ENCODE measurements at places on chromosomes 2 and 18.
A peak's percentile ranks its signal among the peaks of the same experiment; 100 is the strongest.

DNA sequence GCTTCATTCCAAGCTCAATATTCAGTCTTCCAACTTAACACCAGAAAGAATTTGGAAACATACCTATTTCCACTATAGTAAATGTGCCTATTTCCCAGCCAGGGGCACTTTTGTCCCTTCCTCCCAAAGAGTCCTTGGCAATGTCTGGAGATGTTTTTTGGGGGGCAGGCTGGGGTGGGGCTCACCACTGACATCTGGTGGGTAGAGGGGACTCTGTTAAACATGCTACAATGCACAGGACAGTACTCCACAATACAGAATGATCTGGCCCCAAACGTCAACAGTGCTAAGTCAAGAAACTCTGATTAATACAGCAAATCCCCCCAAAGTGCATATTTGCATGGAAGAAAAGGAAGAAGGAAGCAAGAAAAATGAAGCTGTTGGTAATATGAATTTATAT is 61.7 kb downstream of the SMIM21 start:
- DNase-seq = no peak

- no peak for DNase-seq
These were observed 357.0 kb upstream of the TMEFF2 start for GRCh38 chr2:192551760-192552159.

DNA sequence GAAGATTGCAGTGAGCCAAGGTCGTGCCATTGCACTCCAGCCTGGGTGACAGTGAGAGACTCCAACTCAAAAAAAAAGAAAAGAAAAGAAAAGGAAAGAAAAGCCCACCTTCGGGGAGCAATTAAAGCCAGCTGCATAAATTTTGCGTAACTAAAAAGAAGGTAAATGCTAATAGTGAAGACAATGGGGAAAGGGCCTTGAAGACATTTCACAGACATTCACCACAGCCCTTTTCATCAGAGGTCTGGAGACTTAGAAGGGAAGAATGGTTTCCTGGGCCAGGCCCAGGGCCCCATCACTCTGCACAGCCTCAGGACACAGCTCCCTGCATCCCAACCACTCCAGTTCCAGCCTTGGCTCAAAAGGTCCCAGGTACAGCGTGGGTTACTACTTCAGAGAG is 35.1 kb upstream of the MSH6 start:
- DNase-seq = no peak

- peak; percentile 24 for DNase-seq
These were observed 55.5 kb upstream of the ANKRD62 start for GRCh38 chr18:12038082-12038638.

- DNase-seq = no peak
These were observed 13.8 kb upstream of the KCNS3 start for GRCh38 chr2:17864676-17865075.

DNA sequence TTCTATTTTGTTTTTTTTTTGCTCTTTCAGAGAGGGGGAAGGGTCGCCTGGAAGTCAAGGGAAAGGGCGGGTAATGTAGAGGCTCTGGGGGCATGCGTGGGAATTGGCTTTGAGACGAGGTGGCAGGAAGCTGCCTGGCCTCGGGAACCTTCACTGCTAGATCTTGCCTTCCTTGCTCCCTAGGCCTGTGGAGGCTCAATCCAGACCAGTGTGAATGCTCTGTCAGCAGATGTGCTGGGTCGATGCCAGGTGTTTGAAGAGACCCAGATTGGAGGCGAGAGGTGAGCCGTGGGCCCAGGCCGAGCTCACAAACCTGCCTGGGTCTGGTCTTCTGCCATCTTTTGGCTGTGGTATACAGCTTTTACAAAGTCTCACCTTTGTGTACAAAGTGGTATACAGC is 15.5 kb downstream of the CCT7 start:
- DNase-seq = no peak

DNA sequence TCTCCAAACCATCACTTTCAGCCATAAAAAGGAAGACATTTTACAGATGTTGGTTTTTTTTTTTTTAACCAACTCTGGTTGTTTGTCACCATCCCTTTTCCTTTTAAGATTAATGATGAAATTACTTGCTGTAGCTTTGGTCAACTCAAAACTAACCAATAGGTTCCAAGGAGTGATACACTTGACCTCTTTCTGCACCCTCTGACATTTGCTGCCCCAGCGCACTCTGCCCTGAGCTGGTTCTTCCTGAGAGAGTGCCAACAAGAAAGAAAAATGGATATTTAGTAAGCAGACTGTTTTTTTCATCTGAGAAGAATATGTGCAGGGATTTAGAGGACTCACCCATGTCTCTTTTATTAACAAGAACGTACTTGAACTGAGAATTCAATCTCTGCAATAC is 520.0 kb downstream of the TXNL1 start:
- DNase-seq = no peak

DNA sequence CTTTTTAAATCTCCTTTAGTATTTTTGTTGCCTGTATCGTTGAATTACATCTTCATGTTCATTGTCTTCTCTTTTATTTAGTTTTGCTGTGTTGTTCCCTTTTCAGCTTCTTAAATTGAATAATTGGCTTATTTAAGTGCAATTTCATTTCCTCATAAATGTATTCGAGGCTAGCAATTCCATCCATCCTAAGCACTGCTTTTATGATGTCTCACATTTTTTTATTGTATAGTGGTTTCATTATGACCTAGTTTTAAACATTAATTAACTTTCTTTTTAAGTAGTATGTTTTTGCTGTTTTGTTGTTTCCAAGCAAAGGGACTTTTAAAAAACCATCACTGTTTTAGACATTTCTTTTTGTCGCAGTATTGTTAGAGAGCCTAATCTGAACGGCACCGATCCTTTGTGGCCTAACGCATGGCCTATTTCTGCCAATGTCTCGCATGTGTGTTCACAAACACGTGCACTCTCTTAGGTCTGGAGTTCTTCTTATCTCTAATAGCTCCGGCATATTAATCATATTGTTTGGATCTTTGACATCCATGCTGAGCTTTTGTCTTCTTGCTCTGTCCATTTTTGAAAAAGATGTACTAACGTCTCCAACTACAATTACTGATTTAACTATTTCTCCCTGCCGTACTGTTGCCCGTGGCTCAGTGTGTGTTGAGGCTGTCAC is 59.6 kb upstream of the ZNF516 start:
- DNase-seq = no peak

DNA sequence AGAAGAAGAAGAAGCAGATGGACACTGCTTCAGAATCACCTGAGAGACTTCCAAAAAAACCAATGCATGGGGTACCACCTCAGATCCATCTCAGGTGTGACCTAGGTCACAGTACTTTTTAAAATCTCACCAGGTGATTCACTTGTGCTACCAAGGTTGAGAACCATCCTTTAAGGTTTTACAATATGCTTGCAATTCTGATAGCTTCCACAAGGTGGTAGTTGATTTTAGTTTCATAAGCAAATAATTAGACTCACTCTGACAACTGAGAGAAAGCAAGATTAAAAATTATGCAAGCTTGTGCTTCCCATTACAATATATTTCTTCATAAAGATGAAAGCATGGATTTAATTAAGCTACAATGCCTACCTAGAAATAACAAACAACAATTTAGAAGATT is 355.1 kb downstream of the EN1 start:
- DNase-seq = no peak

DNA sequence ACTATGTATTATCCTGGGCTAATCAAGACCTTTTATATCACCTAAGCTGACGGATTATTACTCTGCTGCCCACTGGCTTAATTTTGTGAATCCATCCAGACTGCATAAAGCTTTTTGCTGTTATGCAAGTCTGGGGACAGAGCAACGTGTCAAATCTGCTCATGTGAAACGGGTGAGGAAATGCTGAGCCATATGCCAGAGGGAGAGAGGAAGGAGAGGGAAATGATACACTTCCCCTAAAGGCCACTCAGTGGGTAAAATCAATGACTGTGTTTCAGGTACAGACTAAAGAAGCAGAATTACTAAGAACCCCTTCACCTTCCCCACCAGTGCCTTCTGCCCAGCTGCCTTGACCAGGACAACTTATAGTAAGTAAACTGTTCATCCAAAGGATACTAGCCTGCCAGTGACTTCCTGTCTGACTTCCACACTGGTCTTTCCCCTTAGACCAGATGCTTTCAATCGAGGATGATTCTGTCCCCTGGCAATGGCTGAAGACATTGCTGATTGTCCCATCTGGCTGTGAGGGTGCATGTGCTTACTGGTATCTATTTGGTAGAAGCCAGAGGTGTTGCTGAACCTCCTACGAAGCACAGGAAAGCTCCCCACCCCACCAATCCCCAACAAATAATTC is 43.0 kb downstream of the STAT1 start:
- no peak for DNase-seq

DNA sequence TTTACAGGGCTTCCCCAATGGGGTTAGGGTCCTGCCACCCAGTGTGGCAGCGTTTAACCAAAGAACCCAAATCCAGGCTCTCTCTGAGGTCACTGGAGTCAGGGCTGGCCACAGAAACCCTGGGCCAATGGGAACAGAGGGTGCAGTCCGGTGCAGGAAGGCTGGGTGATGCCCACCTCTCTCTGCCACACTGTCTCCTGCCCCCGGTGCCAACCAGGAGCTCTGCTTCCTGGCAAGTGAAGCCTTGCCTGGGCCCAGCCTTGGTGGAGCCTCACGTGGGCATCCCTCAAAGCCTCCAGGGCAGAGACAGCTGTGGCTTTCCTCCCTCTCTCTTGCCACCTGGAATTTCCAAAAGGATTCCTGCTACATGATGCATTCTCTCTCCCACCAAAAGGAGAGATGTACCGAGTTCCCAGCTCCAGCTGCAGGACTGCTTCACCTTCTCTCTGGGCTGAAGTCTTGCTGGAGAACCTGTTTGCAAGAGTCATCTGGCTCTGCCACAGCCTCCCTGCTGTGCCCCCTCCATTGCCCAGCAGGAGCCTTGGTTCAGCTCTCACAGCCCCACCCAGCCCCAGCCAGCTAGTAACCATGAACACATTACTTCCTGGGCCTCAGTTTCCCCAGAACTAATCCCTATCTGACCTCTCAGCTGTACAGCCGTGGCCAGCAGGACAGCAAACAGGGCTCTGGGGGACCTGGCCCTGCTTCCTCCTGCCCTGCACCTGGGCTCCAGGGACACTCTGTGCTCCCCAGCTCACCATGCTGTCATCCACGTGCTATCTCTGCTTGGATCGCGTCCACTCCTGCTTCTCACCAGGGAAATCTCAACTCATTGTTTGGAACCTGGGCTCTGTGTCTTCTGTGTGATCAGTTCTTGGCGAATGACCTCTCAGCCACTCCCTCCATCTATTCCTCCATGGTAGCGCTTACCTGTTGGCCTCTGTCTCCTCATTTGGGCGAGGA is 43.4 kb downstream of the KCNF1 start:
- DNase-seq = no peak

- DNase-seq = no peak
These were observed 1784.4 kb downstream of the SUCLG1 start for GRCh38 chr2:82674652-82675051.

DNA sequence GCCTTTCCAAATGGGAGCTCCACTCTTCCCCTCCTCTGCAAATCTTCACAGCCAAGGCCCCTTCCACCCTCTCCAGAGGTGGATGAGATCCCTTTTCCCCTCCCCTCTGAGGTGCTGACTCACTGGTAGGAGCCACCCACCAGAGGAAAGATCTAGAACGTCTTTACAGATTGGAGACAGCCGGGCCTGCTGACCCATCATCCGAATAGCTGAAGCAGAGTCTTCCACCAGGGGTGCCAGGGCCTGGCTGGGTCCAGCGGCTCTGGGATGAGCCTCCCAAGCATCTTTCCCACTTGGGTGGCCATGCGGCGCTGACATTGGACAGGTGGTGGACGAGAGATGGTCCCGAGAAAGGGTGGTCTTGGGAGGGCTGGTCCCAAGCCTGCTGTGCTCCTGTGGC is 9.0 kb downstream of the ERFE start:
- DNase-seq = no peak

All from stimulated activated CD4-positive, alpha-beta T cell treated with anti-CD3 and anti-CD28 coated beads, Interleukin-12 subunit alpha, Interleukin-12 subunit beta, amount 100 ng/mL, for 24 hours (primary cell).